ENCODE measurements at places on chromosomes 6 and 20. TPM values are rescaled to one million over a fixed set of nuclear protein-coding genes. Genes with fewer than 3 reads are reported as not detected.
A peak's percentile ranks its signal among the peaks of the same experiment; 100 is the strongest.

TP53INP2 gene
- total RNA-seq = 2.4 TPM

BMP6 gene
- total RNA-seq = 10.3 TPM

SAMD5 gene
- total RNA-seq = not detected

SLC4A11 gene
- 0.63 TPM for total RNA-seq

DNA sequence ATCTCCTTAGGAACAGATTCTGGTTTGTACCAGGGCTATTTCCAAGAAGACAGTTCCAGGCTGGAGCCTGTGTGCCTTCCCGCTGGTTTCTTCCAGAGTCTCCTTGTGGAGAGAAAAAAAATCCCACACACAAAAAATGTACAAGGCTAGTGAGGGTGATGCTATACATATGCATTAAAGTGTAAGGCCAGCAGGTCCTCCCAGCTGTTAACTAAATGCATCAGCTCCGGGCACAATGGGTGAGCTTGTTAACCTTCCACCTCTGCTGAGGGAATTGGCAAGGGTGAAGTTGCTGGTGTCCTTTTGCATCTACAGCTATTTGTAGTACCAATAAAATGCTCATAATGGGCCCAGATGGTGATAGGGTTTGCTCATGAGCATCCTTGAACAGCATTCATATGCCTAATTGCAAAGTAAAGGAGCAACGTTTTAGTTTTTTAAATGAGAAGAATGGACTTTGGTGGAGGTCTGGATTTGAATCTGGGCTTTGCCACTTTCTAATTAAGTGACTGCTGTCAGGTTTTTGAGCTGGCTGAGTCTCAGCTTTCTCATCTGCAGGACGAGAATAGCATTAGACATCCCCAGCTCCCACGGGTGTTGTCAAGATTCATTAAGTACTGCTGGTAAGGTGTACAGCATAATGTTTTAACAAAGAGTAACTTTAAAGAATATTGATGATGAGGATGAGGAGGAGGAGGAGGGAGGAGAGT lies 361.8 kb downstream of the QKI start:
- no peaks in the 10 kb centered on the region for H3K4me1 ChIP-seq
- H3K27ac ChIP-seq = no peak overlapping the region
- no peak overlapping the region for H3K4me3 ChIP-seq
- no peaks in the 10 kb centered on the region for H3K36me3 ChIP-seq
- no peaks in the 10 kb centered on the region for H3K27me3 ChIP-seq

DNA sequence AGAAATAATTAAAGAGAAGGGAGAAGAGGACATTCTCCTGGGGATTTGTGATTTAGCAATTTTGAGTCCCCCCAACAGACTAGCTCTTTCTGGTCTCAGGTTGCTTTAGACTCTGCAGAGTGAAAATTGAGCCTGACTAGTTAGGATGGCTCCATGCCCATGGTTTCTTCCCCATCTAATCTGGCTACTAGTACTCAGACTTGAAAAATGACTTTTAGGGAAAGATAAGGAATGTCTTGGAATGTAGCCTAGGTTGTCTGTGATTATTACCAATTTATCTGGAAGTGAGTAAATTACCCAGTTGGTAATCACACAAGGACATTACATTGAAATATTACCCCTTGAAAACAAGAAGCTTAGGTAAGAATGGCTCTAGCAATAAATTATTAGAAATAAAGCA lies 4.2 kb downstream of the BEND6 start:
- H3K27me3 ChIP-seq = no peaks in the 10 kb centered on the region
- peak; percentile 58 for DNase-seq
- peaks cover 58% of the 10 kb centered on the region for H3K4me1 ChIP-seq
- H3K4me3 ChIP-seq = peak overlapping the region; percentile 49
- H3K36me3 ChIP-seq = no peaks in the 10 kb centered on the region
- peak overlapping the region; percentile 81 for H3K27ac ChIP-seq

DNA sequence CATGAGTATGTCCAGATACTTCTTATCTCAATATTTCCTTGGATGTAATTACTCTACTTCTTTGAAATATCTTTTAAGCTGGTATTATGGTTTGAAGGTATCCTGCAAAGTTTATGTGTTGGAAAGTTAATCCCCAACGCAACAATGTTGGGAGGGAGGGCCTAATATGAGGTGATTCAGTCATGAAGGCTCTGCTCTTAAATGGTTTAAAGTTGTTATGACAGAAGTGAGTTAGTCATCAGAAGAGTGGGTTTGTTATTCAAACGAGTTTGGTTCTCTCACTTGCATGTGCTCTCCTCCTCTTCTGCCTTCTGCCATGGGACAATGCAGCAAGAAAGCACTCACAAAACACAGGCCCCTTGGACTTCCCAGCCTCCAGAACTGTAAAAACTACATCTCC lies 176.3 kb downstream of the KCNQ5 start:
- peaks cover 8% of the 10 kb centered on the region for H3K4me1 ChIP-seq
- H3K27ac ChIP-seq = peak overlapping the region; percentile 44
- DNase-seq = peak; percentile 75
- no peak overlapping the region for H3K4me3 ChIP-seq
- no peaks in the 10 kb centered on the region for H3K27me3 ChIP-seq

GRCh38 chr6:141906569-141907080 lies 226.1 kb upstream of the GJE1 start:
- H3K4me3 ChIP-seq = no peak overlapping the region
- no peaks in the 10 kb centered on the region for H3K4me1 ChIP-seq
- H3K27me3 ChIP-seq = no peaks in the 10 kb centered on the region
- no peak for DNase-seq

DNA sequence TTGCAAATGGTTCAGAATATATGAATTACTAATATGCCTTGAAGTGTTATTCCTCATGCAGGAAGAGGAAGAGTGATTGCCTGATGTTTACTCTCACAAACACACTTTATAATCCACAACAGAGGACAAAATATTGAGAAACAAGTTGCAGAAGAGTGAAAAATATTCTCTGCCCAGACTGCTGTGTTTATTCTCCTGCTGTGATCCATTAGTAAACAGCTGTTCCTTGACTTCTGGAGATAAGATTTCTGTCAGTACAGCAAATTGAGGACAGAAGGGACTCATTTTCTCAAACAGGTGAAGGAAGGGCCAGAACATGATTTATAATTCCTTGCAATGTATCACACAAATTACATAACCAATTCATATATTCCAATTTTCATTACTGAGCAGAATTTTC lies 148.0 kb downstream of the EPM2A start:
- no peak for DNase-seq
- no peaks in the 10 kb centered on the region for H3K4me1 ChIP-seq
- no peak overlapping the region for H3K4me3 ChIP-seq
- H3K36me3 ChIP-seq = no peaks in the 10 kb centered on the region
- no peak overlapping the region for H3K27ac ChIP-seq
- no peaks in the 10 kb centered on the region for H3K27me3 ChIP-seq

DNA sequence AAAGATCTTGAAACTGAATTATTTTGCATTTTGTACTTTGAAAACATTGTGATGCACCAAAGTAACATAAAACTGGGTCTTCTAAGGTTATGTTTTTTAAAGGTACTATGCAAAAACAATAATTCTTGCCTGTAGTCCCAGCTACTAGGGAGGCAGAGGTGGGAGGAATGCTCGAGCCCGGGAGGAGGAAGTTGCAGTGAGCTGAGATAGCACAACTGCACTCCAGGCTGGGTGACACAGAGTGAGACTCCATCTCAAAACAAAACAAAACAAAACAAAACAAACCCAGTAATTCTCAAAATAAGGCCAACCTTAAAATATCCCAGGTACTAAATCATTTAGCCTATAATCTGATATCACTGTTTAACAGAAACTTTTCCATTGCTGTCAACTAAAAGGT lies 269.6 kb downstream of the KHDC1L start:
- no peaks in the 10 kb centered on the region for H3K36me3 ChIP-seq
- H3K27me3 ChIP-seq = no peaks in the 10 kb centered on the region
- H3K4me1 ChIP-seq = peaks cover 28% of the 10 kb centered on the region
- no peak for DNase-seq
- H3K4me3 ChIP-seq = no peak overlapping the region
- no peak overlapping the region for H3K27ac ChIP-seq

DNA sequence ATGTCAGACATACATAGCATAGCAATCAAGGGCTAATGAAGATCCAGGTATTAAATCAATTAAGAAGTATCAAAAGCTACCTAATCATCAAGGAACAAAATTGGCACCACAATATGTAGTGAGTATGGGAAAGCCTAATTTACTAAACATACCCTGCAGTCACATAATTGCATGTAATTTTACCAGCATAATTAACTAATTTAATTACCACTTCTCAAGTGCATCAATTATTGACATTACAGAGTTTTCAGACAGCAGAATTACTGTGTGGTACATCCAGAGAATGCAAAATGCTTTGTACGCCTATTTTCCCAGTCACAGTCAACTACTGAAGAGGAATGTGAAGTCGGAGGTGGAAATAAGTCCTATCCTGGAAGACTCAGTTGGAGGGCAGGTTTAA lies 279.0 kb upstream of the ID4 start:
- no peaks in the 10 kb centered on the region for H3K27me3 ChIP-seq
- no peak overlapping the region for H3K27ac ChIP-seq
- no peak for DNase-seq
- no peaks in the 10 kb centered on the region for H3K4me1 ChIP-seq
- no peak overlapping the region for H3K4me3 ChIP-seq

DNA sequence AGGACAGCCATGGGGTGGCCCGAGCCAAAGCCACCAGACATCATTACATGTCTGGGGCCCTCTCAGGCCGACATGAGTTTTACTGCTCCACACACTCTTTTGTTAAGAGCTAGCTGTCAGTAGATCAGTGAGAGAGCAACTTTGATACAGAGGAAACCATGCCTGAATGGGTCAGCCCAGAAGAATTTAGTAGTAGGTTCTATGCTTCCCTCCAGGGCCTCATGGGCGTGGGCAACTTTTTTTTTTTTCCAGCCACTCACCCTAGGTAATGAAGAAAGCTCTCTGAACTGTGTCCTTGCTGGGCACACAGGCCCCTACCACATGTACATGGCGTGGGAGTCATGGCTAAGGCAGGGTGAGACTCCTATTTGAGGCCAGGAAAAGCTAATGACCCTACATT lies 38.8 kb downstream of the HLA-F start:
- peaks cover 34% of the 10 kb centered on the region for H3K4me1 ChIP-seq
- no peak overlapping the region for H3K27ac ChIP-seq
- H3K36me3 ChIP-seq = no peaks in the 10 kb centered on the region
- H3K27me3 ChIP-seq = no peaks in the 10 kb centered on the region
- DNase-seq = peak; percentile 49

GRCh38 chr6:63567966-63568365 lies 4.3 kb upstream of the LOC128125822 start:
- no peaks in the 10 kb centered on the region for H3K36me3 ChIP-seq
- no peak overlapping the region for H3K27ac ChIP-seq
- no peaks in the 10 kb centered on the region for H3K27me3 ChIP-seq

All from GM23248 (cell line).